Heart right ventricle (tissue), 16 donors: ENCODE measurements at places on chromosomes 7 and 10. TPM values are rescaled to one million over a fixed set of nuclear protein-coding genes. Genes with fewer than 3 reads are reported as not detected.

DNA sequence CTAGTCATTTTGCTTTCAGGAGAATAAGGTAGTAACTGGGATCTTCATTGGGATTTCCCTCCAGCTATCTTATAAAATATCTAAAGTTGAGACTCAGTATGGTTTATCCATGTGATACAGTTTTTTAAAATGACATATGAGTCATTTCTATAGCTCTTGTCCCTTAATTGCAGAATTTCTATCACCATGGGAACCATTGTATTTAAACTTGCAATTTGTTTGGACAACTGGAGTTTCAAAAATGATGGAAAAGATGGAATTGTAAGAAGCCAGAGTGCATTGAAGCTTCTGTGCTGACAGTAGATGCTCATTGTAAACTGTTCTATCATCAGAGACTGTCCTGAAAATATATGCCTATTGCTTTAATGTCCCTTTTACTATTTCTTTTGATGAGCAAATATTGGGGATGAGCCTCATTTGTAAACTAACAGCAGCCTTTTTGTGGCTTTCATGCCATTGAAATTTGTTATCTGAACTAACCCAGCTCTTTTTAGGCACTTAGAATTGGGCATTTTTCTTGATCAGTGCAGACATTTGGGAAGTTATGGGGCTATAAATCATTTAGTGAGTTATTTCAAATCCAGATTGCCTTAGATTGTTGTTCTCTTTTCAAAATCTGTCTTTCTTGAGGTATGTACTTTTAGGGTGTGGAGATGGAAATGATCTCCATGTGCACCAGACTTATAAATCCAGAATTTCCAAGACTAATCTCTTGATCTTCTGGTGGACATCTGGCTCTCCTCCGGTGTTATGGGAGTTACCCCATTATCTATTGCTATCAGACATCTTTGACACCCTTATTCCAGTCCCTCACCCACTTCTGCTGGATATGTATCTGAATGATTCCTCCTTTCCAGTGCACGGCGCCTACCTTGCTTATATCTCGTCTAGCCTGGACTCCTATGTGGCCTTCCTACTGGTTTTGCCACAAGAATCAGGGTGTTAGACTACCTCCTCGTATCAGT lies 159.0 kb downstream of the SND1 start:
- no peak for DNase-seq
- no peak overlapping the region for H3K27ac ChIP-seq
- H3K4me1 ChIP-seq = peaks cover 4% of the 10 kb centered on the region
- H3K36me3 ChIP-seq = no peaks in the 10 kb centered on the region
- no peak overlapping the region for H3K4me3 ChIP-seq
- no peaks in the 10 kb centered on the region for H3K27me3 ChIP-seq

AKR1D1 gene
- total RNA-seq = not detected

GRCh38 chr10:63889803-63890202 lies 368.6 kb downstream of the REEP3 start:
- DNase-seq = no peak
- H3K4me3 ChIP-seq = no peak overlapping the region
- H3K27me3 ChIP-seq = peaks cover 2% of the 10 kb centered on the region
- no peaks in the 10 kb centered on the region for H3K36me3 ChIP-seq
- H3K4me1 ChIP-seq = no peaks in the 10 kb centered on the region
- H3K27ac ChIP-seq = no peak overlapping the region

DNA sequence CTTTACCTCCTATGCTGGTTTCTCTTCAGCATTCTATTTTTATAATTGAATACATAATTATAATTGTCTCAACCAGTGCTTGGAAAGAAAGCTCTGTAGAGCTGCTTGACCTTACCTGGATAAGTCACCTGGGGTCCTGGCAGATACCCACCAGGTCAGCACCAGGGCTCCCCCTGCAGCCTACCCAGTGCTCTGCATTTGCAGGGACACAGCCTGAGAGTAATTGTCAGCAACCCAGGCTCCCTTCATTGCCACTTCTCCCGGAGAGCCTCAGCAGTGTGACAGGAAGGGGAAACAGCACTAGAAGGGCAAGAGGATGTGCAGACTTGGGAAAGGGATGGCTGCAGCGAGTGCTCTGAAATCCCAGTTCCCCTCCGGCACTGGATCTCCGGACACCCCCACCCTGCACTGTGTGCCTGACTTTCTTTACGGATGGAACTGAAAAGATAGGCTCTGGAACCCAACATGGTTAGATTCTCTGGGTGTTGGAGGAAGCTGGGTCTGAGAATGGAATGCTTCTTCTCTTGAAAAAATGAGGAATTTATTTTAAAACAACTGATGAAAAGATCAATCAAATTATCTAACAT lies 11.4 kb upstream of the PAX4 start:
- no peak overlapping the region for H3K27ac ChIP-seq
- no peaks in the 10 kb centered on the region for H3K4me1 ChIP-seq
- H3K36me3 ChIP-seq = no peaks in the 10 kb centered on the region
- no peaks in the 10 kb centered on the region for H3K27me3 ChIP-seq
- no peak overlapping the region for H3K4me3 ChIP-seq
- DNase-seq = no peak

CARD11 gene
- total RNA-seq = 0.21 TPM

DNA sequence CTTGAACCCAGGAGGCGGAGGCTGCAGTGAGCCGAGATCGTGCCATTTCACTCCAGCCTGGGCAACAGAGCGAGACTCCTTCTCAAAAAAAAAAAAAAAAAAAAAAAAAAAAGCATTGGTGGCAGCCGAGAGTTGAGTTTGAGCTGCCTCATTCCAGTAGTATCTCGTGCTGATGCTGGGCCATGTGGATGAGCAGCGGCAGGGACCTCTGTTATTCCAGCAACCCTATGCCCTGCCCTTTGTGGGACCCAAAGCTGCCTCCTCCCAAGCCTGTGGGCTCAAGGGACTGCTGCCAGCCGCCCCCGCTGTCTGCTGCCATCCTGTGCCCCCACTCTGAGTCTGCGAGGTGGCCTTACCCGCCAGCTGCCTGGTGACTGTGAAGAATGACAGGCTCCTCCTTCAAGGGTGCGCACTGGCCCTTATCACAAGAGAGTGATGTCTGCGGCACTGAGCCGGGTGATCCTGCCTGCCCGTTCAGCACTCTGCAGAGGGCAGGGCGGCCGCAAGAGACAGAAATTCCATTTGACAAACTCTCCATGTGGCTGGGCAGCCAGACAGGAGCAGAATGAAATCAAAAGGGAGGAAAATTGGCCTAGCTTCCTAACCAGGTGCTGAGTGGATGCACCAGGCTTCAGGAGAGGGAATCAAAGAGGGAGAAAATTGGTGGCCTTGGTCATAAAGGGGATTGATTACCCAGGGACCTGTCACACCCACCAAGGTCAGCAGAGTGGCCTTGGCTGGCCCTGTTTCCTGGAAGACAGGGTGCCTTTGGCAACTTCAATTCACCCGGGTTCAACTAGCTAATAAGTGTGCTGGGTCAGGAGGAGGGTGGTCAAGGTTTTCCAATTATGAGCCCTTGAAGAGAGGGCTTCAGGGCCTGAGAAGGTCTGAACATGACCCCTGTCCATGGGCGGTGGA lies 65.3 kb upstream of the ZMIZ1 start:
- H3K27me3 ChIP-seq = no peaks in the 10 kb centered on the region
- H3K27ac ChIP-seq = no peak overlapping the region
- H3K36me3 ChIP-seq = no peaks in the 10 kb centered on the region
- H3K4me3 ChIP-seq = no peak overlapping the region

GRCh38 chr10:72267381-72267780 lies 6.3 kb upstream of the DDIT4 start:
- H3K27ac ChIP-seq = no peak overlapping the region
- DNase-seq = no peak
- no peak overlapping the region for H3K4me3 ChIP-seq
- H3K4me1 ChIP-seq = peaks cover 19% of the 10 kb centered on the region

- no peak overlapping the region for H3K4me3 ChIP-seq
- no peak for DNase-seq
- no peak overlapping the region for H3K27ac ChIP-seq
- no peaks in the 10 kb centered on the region for H3K36me3 ChIP-seq
Observed at GRCh38 chr10:50563906-50564305, 59.9 kb downstream of the SGMS1 start.

SLC26A5 gene
- total RNA-seq = not detected

DNA sequence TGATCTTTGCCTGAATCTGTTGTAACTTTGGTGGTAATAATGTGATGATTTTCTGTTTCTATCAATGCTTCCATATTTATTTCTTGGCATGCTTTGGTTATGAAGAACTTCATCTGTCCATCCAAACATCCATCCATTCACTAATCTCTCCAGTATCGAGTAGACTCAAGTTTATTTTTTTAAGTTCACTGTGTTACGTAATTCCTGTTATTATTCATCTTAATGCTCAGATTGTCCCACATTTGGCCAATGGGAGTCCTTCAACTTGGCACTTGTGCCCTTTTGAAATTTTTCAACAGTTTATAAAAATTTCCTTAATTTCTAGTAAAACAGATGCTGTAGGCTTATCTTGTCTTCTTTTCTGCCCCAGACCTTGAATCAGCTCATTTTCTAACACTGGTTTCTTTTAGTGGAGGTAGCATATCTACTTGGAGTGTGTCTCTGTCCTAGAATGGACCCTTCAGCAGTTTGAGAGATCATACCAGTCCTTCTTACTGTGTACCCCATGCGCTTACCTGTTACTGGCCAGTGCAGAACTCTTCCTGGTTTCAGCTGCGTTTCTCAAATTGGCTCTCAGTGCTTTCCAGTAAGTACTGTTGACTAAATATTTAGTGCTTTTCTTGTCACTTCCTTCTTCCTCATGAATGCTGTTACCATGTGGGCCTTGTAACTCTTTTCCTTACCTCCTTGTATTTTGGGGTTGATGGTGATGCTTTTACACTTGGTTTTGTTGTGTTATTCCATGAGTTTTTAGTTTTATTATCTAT lies 100.8 kb downstream of the MLLT10 start:
- no peak overlapping the region for H3K27ac ChIP-seq
- peaks cover 18% of the 10 kb centered on the region for H3K36me3 ChIP-seq
- no peaks in the 10 kb centered on the region for H3K4me1 ChIP-seq
- no peak for DNase-seq

LRRC4 gene
- 2.1 TPM for total RNA-seq

DNA sequence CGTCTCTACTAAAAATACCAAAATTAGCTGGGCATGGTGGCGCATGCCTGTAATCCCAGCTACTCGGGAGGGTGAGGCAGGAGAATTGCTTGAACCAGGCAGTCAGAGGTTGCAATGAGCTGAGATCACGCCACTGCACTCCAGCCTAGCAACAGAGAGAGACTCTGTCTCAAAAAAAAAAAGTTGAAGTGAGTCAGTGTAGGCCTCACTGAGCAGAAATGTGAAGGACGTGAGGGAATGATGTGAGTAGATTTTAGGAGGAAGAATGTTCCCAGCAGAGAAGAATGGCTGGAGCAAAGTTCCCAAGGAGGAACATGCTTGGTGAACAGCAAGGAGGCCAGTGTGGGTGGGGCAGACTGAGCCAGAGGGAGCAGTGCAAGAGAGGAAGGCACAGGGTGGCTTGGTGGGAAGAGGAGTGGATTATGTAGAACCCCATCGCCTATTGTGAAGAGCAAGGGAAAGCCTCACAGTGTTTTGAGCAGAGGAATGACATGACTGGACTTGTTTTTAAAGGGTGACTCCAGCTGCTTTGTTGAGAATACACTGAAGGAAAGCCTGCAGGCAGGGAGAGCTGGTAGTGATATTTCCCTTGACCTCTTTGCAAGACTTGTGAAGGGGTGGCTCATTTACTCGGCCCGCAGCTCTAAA lies 708.7 kb downstream of the SUGCT start:
- H3K36me3 ChIP-seq = no peaks in the 10 kb centered on the region
- no peaks in the 10 kb centered on the region for H3K27me3 ChIP-seq
- H3K27ac ChIP-seq = no peak overlapping the region
- no peaks in the 10 kb centered on the region for H3K4me1 ChIP-seq
- H3K4me3 ChIP-seq = no peak overlapping the region
- no peak for DNase-seq

GRCh38 chr10:119406137-119406536 lies 136.4 kb downstream of the RGS10 start:
- H3K4me1 ChIP-seq = peaks cover 89% of the 10 kb centered on the region
- H3K4me3 ChIP-seq = no peak overlapping the region
- DNase-seq = no peak
- H3K36me3 ChIP-seq = no peaks in the 10 kb centered on the region

GRCh38 chr10:111429288-111430028 lies 352.6 kb downstream of the ADRA2A start:
- H3K36me3 ChIP-seq = no peaks in the 10 kb centered on the region
- H3K4me1 ChIP-seq = no peaks in the 10 kb centered on the region
- no peak overlapping the region for H3K27ac ChIP-seq
